ENCODE measurements at places on chromosomes 5 and 9.

DNA sequence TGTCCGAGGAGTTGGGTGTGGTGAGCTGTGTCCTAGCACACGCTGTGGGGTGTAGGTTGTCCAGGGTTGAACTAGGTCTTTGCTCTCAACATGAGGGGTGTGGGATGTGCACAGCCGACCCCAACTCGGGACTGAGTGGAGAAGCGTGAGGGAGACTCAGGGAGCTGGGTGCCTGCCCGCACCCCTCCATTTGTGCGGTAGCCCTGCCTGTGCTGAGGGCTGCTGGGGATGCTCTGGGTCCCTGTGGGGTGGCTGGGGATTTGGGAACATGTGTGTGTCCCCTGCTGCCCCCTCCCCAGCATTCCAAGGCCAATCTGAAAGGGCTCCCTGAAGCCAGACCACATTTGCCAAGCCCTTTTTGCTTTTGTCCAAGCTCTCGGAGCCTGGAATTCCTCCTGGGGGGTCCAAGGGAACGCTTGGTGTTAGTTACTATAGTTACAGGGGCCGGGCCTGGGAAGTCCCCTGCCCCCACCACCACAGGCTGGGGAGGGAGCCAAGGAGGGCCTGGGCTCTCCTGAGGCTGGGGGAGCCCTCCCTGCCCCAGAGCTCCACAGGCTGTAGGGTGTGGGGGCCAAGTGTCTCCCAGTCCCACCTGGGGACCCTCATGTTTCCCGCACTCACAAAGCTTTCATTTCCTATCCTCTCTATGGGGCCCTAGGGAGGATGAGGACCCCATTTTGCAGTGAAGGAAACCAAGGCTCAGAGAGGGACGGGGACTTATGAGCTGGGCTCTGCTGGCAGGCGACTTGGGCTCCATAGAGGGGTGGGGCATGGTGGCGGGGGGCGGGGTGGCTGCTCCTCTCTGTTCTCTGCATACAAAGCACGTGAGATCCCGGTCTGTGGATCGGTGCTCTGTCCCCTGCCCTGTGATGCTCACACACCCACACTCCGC is 1.1 kb downstream of the CRB2 start:
- DNase-seq = no peak

GRCh38 chr5:21823588-21823987 is 1029.6 kb downstream of the CDH12 start:
- DNase-seq = peak; percentile 7

- no peak for DNase-seq
Measured at GRCh38 chr5:179792612-179793467, 946 bp upstream of the LTC4S start.

DNA sequence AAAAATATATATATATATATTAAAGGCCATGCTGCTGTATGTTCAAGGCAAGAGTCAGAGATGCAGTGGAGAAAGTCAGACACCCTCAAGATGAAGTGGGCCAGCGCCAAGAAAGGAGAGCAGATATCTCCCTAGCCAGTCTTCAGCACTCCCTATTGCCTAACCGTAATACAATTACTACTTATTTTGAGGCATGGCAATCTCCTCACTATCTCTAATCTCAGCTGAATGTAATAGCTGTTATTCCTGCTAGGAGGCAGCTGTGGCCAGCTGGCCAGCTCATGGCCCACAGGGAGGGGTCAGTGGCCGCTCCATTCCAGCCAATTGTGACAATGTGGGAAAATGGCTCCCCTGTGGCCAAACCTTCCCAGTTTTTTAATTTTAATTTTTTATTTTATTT is 87.5 kb upstream of the FBXW11 start:
- DNase-seq = no peak

DNA sequence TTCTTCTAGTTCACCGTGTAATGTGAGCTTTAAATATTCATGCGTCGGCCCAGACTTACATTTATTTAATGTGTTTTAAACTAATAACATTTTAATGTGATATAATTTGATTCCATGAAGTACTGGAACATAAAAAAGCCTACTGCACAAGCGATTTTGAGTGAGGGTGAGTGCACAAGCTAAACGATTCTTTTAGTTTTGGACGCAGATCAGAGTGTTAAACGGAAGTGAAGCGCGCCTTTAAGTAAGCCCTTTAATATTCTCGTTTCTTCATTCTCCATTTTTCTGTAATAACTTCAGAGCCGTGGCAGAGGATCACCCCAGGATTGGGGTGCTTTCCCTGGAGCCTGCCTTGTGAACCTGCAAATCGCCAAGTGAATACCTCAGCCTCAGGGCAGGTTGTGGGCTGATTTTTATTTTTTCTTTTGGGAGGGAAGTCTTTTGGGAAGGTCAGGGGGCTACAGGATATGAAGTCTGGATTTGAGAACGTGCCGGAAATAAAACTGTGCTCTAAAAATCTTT is 4.9 kb upstream of the PAX5 start:
- DNase-seq = no peak

- no peak for DNase-seq
Measured at GRCh38 chr5:5619546-5619945, 197.1 kb downstream of the ICE1 start.
